NB4 (cell line): ENCODE measurements at places on chromosomes 2 and 18.

- DNase-seq: no peak
Measured at GRCh38 chr2:41413813-41414485, 633.9 kb upstream of the PKDCC start.

GRCh38 chr18:71027531-71027930 lies 738.7 kb downstream of the SOCS6 start:
- DNase-seq: no peak

- peak; percentile 19 for DNase-seq
Measured at GRCh38 chr2:238573065-238573778, 146.5 kb downstream of the ASB1 start.

GRCh38 chr2:237920673-237921072 lies 46.1 kb upstream of the UBE2F start:
- DNase-seq: no peak

DNA sequence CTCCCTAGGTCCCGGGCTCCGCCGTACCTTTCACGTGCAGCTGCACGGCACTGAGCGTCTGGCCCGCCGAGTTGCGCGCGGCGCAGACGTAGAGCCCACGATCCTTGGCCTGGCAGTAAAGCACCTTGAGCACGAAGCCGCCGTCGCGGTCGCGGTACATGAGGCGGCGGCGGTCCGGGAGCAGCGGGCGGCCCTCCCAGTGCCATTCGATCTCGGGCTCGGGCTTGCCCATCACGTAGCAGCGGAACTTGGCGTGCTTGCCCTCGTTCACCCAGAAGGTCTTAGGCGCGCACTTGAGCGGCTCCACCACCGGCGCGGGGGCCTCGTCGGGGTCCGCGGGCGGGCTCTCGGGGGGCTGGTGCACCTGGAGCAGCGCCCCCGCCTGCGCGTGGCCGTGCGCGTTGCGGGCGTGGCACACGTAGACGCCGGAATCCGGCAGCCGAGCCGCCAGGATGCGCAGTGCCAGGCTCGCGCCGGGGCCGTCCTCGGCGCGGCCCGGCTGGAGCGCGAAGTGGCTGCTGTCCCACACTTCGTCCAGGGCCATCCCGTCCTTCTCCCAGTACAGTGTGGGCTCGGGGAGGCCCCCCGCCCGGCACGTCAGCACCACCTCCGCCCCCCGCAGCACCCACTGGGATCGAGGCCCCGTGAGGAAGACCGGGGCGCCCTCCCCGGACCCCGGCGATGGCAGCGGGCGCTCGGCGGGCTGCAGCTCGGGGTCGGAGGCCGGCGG lies 980 bp downstream of the OBSL1 start:
- DNase-seq: peak; percentile 48

GRCh38 chr2:235511187-235511661 lies 17.4 kb downstream of the AGAP1 start:
- DNase-seq: no peak
